ENCODE measurements at places on chromosomes 1 and 21.

GRCh38 chr1:229028987-229029878 is 241.7 kb upstream of the RAB4A start:
- DNase-seq = no peak

GRCh38 chr21:44875316-44875700 is 1.8 kb upstream of the PTTG1IP start:
- no peak for DNase-seq

DNA sequence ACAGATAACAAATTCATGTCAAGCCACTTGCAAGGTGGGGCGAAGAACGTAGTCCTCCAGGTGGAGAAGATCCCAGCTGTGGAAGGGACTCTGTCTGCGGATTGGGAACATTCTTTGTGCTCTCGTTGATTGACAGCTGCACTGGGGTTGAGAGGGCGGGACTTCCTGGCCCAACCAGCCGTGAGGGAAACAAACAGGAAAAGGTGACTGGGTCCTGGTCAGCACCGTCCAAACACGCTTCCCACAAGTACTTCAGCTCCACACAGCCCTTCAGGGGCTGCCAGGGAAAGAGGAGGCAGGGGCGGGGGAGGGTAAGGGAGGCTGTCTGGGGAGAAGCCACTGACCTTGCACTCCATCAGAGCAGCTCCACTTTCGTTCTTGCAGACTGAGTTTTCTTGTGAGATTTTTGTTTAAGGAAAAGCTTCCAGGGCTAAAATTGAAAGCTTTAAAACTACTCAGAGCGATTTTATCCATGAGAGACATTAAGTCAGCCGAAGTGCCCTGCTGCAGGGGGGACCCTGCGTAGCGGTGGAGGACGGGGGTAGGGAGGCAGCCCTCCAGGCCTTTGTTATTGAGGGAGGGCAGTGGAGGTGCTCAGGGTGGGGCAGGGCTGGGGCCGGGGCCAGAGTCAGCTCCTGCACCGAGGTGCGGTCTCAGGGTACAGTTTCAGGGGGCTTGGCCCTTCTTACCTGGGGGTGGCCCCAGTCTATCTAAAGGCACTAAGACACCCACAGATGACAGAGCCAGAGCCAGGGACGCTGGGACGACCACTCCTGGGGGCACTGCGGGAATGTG is 21.6 kb upstream of the STUM start:
- no peak for DNase-seq

DNA sequence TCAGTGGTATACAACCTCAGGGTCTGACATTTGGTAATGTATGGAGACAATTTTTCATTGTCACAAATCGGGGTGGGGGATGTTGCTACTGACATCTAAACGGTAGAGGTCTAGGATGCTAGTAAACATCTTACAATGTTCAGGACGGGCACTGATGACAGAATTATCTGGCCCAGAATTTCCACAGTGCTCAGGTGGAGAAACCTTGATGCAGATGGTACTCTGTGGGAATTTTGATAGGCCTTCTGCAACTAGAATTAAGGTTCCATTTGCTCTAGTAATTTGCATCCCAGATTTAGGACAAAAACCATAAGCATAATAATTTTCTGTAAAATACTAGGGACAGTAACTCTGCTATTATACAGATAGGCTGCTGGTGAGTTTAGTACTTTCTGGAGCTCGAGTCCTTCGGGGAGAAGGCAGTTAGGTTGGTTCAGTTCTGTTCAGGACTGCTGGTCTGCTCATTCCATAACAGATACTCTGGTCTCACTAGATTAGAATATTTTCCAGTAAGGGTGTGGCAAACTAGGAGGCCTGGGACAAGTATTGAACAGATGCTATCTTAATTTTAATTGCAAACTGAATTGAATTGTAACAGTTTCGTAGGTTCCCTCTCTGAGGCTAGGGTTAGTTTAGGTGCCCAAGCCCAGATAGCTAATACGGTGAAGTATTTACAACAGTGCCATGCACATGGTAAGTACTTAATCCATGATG is 11.4 kb downstream of the METTL13 start:
- DNase-seq = no peak

- DNase-seq = no peak
Observed at GRCh38 chr1:160129046-160129445, 13.5 kb downstream of the ATP1A2 start.

- DNase-seq = no peak
Observed at GRCh38 chr1:37951783-37952624, 5.2 kb upstream of the INPP5B start.

Measured in stimulated activated CD8-positive, alpha-beta memory T cell treated with anti-CD3 and anti-CD28 coated beads, Interleukin-7, amount 100 ng/mL, for 1 hour (primary cell).